Endothelial cell (in vitro differentiated cells): ENCODE measurements at places on chromosomes 11 and 22. TPM values are rescaled to one million over a fixed set of nuclear protein-coding genes. Genes with fewer than 3 reads are reported as not detected.

DNA sequence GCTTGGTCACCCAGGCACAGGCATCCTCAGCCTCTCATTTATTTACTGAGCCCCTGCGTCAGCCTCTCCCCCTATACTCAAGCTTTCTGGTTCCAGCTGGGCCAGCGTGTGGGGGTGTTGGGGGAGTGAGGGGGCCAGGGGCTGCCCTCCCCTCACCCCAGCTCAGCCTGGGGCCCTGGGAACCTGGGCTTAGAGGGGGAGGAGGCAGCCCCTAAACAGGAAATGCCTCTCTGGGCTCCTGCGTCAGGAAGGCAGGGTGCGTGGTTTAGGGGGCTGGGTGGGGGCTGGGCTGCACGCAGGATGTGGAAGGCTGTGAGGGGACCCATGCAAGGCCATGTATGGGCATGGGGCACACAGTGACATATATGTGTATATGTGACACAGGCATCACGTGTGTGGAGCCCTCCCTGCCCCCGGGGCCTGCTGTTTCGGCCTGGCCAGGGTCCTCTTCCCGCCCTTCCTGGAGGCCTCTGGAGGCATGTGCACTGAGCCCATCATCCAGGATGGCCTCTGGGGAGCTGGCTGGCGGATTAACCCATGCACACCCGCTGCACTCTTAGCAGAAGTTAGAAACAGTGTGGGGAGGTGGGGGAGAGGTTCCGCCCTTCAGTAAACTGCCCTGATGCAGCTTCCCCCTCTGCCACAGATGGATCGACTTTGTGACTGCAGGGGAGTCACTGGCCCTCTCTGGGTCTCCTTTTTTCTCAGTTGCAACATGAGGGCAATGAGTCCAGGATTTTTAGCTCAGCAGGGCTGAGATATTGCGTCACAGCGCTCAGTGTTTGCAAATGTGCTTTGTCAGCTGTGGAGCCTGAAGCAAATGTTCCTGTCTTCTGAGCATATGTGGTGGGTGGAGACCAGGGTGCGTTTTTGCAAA is 1.1 kb upstream of the CD248 start:
- peak overlapping the region; percentile 72 for H3K27ac ChIP-seq
- no peak for DNase-seq
- peaks cover 5% of the 10 kb centered on the region for H3K36me3 ChIP-seq
- H3K27me3 ChIP-seq = peaks cover 25% of the 10 kb centered on the region
- peaks cover 21% of the 10 kb centered on the region for H3K4me1 ChIP-seq

CSTPP1 gene
- total RNA-seq = 30.0 TPM

DNA sequence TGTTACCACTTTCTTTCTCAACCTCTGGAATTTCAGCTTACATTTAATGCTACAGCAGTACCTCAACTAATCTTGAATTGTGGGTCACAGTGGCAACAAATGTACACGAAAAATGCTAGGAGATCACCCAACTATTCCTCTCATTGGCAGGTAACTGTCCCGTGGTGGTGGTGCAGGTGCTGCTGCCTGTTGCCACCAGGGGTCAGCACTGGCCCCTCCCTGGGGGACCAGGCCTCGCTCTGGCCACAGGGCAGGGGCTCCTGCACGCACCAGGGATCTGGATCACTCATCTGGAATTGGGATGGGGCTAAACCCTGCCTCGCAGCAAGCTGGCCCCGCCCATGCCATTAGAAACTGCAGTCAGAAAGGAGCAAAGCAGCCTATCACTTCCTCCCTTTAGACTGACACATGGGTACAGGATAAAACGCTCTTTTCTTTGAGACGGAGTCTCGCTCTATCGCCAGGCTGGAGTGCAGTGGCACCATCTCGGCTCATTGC is 6.9 kb upstream of the POLDIP3 start:
- peak overlapping the region; percentile 59 for H3K4me3 ChIP-seq
- H3K36me3 ChIP-seq = peaks cover 3% of the 10 kb centered on the region
- no peaks in the 10 kb centered on the region for H3K4me1 ChIP-seq
- peaks cover 16% of the 10 kb centered on the region for H3K27me3 ChIP-seq
- no peak overlapping the region for H3K27ac ChIP-seq

GRCh38 chr11:12241971-12242672 is 131.7 kb downstream of the MICAL2 start:
- peaks cover 15% of the 10 kb centered on the region for H3K27me3 ChIP-seq
- peaks cover 5% of the 10 kb centered on the region for H3K4me1 ChIP-seq
- H3K36me3 ChIP-seq = peaks cover 3% of the 10 kb centered on the region

DNA sequence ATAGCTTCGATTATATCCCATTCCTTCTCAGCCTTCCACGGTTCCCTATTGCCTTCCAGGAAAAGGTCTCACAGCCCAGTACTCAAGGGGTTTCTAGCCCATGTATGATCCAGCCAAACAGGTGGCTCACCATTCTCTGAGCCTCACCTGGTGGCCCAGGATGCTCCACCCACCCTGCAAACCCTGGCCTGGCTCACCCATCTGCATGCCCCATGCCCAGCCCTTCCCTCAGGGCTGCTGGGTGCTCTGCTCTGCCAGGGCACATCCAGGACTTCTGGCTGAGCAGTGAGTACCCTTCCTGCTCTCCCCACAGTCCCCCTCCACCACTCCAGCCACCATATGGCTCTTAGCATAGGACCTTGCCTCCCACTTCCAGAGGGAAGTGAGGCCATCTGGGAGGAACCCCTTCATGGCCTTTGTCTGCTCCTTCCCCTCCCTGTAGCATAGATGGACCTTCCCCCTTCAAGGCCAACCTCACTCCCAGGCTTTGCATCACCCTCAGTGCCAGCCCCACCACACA is 5.8 kb upstream of the RCOR2 start:
- H3K36me3 ChIP-seq = peaks cover 5% of the 10 kb centered on the region
- no peak overlapping the region for H3K27ac ChIP-seq
- H3K27me3 ChIP-seq = peaks cover 11% of the 10 kb centered on the region
- H3K4me1 ChIP-seq = peaks cover 4% of the 10 kb centered on the region

GRCh38 chr22:20131597-20131858 is at the start of gene ZDHHC8:
TSS of gene ZDHHC8 (plus strand) at chr22:20131804. CDS start at chr22:20131948, 144 bp downstream.
- H3K27me3 ChIP-seq = peaks cover 9% of the 10 kb centered on the region
- DNase-seq = peak; percentile 22
- H3K36me3 ChIP-seq = peaks cover 9% of the 10 kb centered on the region
- no peaks in the 10 kb centered on the region for H3K4me1 ChIP-seq
- H3K27ac ChIP-seq = no peak within 1 kb of the TSS

RFPL3 gene
- total RNA-seq = not detected

GRCh38 chr11:71937826-71938225 is 9.0 kb downstream of the RNF121 start:
- no peaks in the 10 kb centered on the region for H3K36me3 ChIP-seq
- DNase-seq = no peak
- H3K4me3 ChIP-seq = no peak overlapping the region
- H3K4me1 ChIP-seq = no peaks in the 10 kb centered on the region
- H3K27ac ChIP-seq = no peak overlapping the region

- H3K4me3 ChIP-seq = no peak overlapping the region
- H3K27ac ChIP-seq = no peak overlapping the region
- DNase-seq = no peak
- peaks cover 1% of the 10 kb centered on the region for H3K27me3 ChIP-seq
- peaks cover 5% of the 10 kb centered on the region for H3K4me1 ChIP-seq
- peaks cover 3% of the 10 kb centered on the region for H3K36me3 ChIP-seq
Measured at GRCh38 chr11:16078936-16079335, 277.4 kb downstream of the SOX6 start.

GRCh38 chr22:49462795-49463194 is 364.9 kb downstream of the BRD1 start:
- no peaks in the 10 kb centered on the region for H3K4me1 ChIP-seq
- H3K27ac ChIP-seq = no peak overlapping the region
- H3K36me3 ChIP-seq = no peaks in the 10 kb centered on the region
- no peaks in the 10 kb centered on the region for H3K27me3 ChIP-seq
- H3K4me3 ChIP-seq = no peak overlapping the region
- DNase-seq = no peak

DNA sequence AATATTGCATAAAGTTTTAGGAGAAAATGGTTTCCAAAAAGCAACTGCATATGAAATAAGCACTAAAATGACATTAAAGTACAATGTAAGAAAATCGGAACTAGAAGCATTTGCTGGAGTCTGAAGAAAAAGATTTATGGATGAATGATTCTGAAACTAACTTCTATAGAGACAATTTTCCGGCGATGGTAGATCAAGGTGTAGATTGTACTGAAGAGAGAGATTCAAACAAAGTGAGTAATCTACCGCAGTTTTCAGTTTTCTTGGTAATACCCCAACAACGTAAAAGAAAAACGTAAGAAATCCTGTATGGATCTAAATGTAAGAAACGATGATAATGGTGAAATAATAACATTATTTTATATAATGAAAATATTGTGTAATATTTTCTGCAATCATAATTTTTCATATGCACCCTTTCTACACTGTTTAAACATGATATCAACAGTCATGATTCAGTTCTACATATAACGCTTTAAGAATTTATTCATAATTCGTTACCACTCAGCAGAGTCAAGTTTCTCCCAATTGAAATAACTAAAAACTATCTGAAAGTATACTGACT is 1.8 kb upstream of the CDPF1 start:
- peaks cover 5% of the 10 kb centered on the region for H3K4me1 ChIP-seq
- peaks cover 3% of the 10 kb centered on the region for H3K27me3 ChIP-seq
- H3K36me3 ChIP-seq = no peaks in the 10 kb centered on the region
- H3K4me3 ChIP-seq = peak overlapping the region; percentile 80

- no peak overlapping the region for H3K4me3 ChIP-seq
- H3K27ac ChIP-seq = no peak overlapping the region
- H3K27me3 ChIP-seq = peaks cover 3% of the 10 kb centered on the region
- H3K36me3 ChIP-seq = no peaks in the 10 kb centered on the region
Measured at GRCh38 chr11:31173926-31174680, 195.4 kb downstream of the DCDC1 start.

CCDC87 gene
- 0.54 TPM for total RNA-seq

CRACR2B gene
- 28.8 TPM for total RNA-seq

- no peak overlapping the region for H3K27ac ChIP-seq
- no peaks in the 10 kb centered on the region for H3K36me3 ChIP-seq
- H3K4me1 ChIP-seq = peaks cover 10% of the 10 kb centered on the region
- no peaks in the 10 kb centered on the region for H3K27me3 ChIP-seq
- H3K4me3 ChIP-seq = no peak overlapping the region
Measured at GRCh38 chr11:47863189-47863897, 15.2 kb upstream of the NUP160 start.

DNA sequence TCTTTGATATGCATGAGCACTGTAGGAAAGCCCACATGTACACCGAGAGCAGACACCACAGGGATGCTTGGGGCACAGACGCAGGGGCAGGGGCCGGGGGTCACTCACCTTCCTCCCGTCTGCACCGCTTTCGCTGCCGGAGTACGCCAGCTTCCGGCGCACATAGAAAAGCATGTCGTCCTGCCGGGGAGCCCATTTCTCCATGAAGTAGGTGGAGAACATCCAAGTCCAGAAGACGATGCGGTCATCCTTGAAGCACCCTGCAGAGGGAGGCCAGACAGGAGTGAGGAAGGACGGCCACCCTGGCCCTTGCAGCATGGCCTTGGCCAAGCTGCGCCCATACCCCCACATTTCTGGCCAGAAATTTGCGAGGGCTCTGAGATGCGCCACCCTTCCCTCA is 28.8 kb downstream of the KIAA0930 start:
- H3K4me1 ChIP-seq = no peaks in the 10 kb centered on the region
- no peaks in the 10 kb centered on the region for H3K36me3 ChIP-seq
- no peak overlapping the region for H3K4me3 ChIP-seq

MFRP gene
- total RNA-seq = 0.13 TPM

GRCh38 chr11:34747251-34747650 is 126.4 kb downstream of the EHF start:
- H3K27ac ChIP-seq = no peak overlapping the region
- no peak for DNase-seq
- H3K36me3 ChIP-seq = peaks cover 3% of the 10 kb centered on the region
- H3K4me1 ChIP-seq = peaks cover 9% of the 10 kb centered on the region

DNA sequence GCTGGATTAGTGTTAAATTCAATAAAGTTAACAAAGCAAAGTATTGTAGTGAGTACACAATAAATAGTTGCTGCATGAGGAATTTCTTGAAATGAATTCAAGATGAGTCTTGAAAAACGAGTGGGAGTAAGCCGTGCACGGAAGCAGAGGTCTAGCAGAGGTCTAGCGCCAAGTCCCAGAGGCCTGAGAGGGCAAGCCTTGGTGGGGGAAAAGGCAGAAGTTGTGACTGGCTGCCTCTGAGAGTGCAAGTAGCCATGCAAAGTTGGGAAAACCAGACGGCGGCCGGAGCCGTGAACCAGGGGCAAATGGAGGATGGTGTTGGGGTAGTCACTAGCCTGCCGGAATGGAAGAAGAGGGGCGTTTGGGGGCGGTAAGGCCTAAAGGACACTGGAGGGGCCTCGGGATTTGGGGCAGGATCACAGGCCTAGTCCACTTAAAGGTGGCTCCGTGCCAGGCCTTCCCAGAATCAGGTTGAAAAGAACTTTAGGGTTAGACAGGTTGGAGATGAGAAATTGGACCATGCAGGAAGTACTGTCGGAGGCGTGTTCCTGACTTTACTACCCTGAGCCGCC is 379 bp upstream of the SLC3A2 start:
- H3K27me3 ChIP-seq = peaks cover 16% of the 10 kb centered on the region
- peak; percentile 19 for DNase-seq
- peaks cover 52% of the 10 kb centered on the region for H3K4me1 ChIP-seq
- H3K27ac ChIP-seq = peak overlapping the region; percentile 99
- peaks cover 42% of the 10 kb centered on the region for H3K36me3 ChIP-seq

DNA sequence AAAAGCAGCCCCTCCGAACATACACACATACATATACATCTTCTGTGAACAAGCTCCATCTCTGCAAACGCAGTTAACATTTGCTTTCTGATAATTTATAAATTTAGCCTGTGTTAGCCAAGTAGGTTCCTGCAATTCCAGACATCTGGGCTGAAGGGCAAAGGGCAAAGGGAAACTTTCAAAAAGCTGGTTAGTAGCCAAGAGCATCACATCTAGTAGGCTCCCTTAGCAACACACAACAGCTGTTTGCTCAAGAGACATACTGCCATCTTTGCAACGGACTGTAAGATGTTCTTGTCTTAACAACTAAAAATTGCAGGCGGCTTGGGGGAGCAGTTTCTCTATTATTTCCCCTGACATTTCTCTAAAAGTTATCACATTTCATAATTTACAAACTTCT is 134.9 kb downstream of the RBFOX2 start:
- no peak for DNase-seq
- H3K4me1 ChIP-seq = peaks cover 33% of the 10 kb centered on the region
- H3K4me3 ChIP-seq = no peak overlapping the region
- no peak overlapping the region for H3K27ac ChIP-seq
- H3K36me3 ChIP-seq = peaks cover 5% of the 10 kb centered on the region
- H3K27me3 ChIP-seq = peaks cover 1% of the 10 kb centered on the region

OR5A1 gene
- not detected for total RNA-seq

- DNase-seq = no peak
- H3K4me3 ChIP-seq = no peak overlapping the region
- H3K36me3 ChIP-seq = peaks cover 7% of the 10 kb centered on the region
- H3K27ac ChIP-seq = no peak overlapping the region
- H3K27me3 ChIP-seq = peaks cover 2% of the 10 kb centered on the region
Measured at GRCh38 chr11:69260622-69261021, 33.3 kb upstream of the MYEOV start.
